Osteocyte (in vitro differentiated cells): ENCODE measurements at places on chromosomes 7 and 10. TPM values are rescaled to one million over a fixed set of nuclear protein-coding genes. Genes with fewer than 3 reads are reported as not detected.

Gene SPDYE9
- not detected in 2 replicates for total RNA-seq

Gene SHH
- total RNA-seq: 0.08 and 0.11 TPM in 2 replicates

Gene PITX3
- 0.31 TPM in 1 of 2 replicates, not detected in the other for total RNA-seq

Gene STAMBPL1
- total RNA-seq: 4.5 and 4.8 TPM in 2 replicates

Gene NUP205
- total RNA-seq: 31.0 and 31.2 TPM in 2 replicates

Gene NPFFR1
- total RNA-seq: not detected in 2 replicates

Gene PRTFDC1
- total RNA-seq: 2.7 and 4.4 TPM in 2 replicates

GRCh38 chr10:28478646-28479045 lies 54.3 kb upstream of the WAC start:
- DNase-seq: no peak

DNA sequence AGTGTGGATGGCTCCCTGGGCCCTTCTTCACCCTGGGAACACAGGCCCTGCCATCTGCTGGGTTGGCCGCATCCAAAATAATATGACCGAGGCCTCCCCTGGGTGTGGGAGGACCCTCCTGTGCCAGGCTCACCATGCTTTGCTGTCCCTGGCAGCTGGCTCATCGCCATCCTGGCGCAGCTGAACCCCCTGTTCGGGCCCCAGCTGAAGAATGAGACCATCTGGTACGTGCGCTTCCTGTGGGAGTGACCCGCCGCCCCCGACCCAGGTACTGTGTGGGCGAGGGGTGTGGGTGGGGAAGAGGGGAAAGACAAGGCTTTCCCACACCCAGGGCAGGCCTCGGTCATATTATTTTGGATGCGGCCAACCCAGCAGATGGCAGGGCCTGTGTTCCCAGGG lies 4.8 kb downstream of the ATP6V0E2 start:
- no peak for DNase-seq

DNA sequence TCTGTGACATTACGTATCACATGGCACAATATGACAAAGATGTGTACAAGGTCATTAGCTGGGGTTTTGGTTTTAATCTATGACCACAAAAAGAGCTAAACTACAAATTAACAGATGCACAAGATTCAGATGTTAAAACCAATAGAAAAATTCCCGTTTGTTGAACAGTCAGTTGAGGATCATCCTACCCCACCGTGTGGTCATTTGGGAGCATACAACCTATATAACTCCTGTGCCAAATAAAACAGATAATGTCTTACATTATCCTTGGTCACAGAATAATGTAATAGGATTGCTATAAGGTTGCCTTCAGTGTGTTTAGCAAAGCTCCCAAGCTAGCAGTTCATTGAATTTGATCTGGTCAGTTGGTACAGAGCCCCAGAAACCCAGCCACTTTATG lies 28.2 kb downstream of the ASNS start:
- DNase-seq: no peak

- DNase-seq: no peak
Measured at GRCh38 chr7:134747326-134747725, 32.1 kb upstream of the CALD1 start.

- DNase-seq: no peak
Measured at GRCh38 chr7:15967551-15967950, 281.1 kb upstream of the MEOX2 start.

DNA sequence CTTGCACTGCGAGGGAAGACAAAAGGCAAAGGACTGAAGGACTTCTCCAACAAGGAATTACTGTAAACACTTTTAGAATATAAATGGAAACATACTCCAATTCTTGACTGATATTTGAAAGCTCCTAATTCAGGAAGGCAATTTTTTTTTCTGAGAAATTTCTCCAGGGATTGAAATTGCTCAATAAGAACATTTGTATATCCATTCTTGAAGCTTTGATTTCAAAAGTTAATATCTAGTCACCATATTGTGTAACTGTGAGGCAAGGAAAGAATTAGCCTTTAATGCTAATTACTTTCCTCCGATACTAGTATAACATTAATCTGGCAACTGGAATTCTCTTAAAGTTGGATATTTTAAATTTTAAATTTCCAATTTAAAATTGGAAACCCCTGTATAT lies 188.4 kb upstream of the COL1A2 start:
- DNase-seq: no peak

GRCh38 chr10:48614481-48615390 lies 9.9 kb upstream of the ARHGAP22 start:
- no peak for DNase-seq

DNA sequence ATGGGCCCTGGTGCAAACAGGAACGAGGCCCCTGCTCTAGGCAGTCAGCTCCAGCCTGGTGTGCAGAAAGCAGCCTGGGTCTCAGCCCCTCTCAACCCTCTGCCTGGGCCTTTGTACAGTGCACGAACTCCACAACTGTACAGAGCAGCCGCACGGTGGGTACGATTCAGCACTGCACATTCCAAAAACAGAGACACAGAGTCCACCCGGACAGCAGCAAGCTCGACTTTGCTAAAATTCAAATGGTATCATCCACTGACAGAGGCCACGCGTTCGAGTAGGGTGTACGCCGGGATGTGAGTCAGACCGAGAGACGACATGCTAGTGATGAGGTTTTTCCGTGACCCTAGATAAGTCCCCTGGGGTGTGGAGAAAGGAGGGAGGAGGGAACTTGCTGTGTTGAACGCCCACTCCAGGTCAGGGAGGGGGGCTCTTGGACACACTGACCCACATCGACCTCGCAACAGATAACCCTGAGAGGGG lies 65.6 kb upstream of the PDGFA start:
- no peak for DNase-seq

DNA sequence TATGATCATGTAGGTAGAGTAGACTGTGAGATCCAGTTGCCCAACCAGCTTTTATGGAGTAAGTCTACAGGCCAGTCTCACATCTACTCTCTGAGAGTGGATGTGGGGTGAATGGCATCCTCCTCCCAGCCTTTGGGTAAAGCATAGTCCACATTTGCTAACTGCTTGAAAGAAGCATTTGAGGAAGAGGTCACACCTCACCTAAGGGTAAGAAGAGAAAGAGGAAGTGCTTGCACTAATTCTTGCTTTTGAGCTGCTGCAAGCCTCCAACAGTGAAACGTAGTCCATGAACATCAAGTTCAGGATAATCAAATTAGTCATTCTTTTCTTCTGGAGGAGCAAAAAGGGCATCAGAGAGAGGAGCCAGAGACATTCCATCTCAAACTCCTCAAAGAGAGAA lies 93.9 kb upstream of the AGR3 start:
- DNase-seq: no peak

DNA sequence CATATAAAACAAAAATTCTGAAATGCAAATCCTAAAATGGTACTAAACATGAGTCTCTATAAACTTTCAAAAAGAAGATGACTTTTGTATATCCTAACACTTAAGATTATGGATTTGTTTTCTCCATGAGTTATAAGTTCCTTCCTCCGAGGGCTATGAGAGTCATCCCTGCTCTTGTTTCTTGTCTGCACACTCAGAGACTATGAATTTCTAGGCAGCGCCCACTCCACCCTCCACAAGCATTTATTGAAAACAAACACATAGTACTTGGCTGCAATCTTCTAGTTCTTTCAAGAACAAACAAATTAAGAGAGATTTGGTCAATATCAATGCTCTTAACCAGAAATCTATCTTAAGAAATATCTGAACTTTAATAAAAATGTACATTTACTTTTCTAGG lies 211.7 kb downstream of the DKK1 start:
- DNase-seq: no peak

- DNase-seq: no peak
Measured at GRCh38 chr10:117007080-117007479, 2.1 kb upstream of the SHTN1 start.

GRCh38 chr10:97220355-97220754 lies 34.6 kb upstream of the SLIT1 start:
- DNase-seq: no peak

DNA sequence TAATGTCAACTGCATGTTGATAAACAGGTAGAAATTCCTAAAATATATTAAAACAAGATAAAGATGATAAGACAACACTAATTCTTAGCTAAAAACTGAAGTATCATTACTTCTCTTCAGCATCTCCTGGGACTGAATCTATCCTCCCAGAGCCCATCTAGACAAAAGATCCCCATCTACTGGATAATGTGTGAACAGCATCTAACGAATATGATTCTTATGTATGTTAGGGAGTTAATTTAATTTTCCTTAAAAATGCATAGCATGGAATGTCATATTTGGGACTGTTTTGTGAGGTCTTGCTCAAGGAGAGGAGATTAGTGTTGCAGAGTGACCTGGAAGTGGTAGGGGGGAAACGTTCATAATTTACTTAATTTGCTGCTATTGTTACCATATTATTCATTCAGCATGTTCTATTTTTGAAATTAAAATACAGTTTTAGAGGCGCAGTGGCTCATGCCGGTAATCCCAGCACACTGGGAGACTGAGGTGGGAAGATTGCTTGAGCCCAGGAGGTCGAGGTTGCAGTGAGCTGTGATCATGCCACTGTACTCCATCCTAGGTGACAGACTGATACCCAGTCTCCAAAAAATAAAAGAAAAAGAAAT lies 305.1 kb upstream of the CSTF2T start:
- no peak for DNase-seq

GRCh38 chr10:80204677-80205476 lies 460 bp downstream of the ANXA11 start:
- no peak for DNase-seq
